ENCODE measurements at places on chromosomes 4 and X.
A peak's percentile ranks its signal among the peaks of the same experiment; 100 is the strongest.

DNA sequence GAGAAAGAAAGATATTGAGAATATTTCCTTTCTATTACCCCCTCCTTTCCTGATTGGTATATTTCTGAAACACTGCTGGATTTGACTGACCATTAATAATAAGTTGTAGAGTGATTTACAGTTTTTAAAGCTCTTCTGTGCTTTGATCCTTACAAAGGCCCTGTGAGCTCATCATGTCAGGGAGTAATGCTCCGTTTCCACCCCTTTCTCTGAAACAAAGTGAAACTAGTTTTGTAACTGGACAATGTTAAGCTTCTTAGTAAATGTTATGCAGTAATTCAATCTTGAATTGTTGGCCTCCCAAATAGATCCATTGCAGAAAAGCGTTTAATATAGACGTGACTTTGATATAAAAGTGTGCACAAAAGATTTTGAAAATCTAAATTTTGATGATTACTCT, 190.1 kb upstream of the GNPDA2 start:
- no peak for DNase-seq

- no peak for DNase-seq
These were observed 40.8 kb downstream of the EVC start for GRCh38 chr4:5751666-5752375.

GRCh38 chr4:172898715-172899114, 269.9 kb upstream of the GALNT7 start:
- no peak for DNase-seq

DNA sequence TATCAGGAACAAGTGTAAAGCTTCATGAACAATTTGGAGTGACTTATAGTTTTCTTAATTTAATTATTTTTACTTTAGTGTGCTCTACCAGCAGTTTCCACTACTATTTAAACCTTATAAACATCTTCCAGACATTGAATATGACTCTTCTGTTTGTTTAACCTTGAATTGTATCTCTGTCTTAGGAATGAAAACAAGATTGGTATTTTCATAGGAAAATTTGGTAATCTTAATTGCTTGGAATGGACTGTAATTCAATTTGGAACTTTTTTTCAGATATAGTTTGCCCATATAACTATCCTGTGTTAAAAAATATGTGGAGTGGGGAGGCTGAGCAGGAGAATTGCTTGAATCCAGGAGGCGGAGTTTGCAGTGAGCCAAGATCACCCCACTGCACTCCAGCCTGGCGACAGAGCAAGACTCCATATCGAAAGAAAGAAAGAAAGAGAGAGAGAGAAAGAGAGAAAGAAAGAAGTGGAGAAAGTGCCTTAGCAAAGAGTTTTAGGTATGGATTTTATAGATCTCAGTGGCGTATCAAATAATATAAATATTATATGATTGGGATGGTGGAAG, 242.4 kb downstream of the BMPR1B start:
- no peak for DNase-seq

DNA sequence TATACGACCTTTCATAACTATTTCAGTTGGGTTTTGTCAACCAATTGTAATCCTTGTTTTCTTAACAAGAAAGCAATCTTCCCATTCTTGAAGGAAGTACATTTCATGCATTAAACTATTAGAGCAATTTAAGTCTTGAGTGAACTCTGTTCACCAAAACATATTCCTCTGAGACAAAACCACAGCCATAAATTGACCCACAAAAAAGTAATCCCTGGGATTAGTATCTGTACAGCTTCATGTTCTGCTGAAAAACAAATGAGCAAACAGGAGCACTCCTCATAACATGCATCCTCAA, 207.0 kb upstream of the PDE5A start:
- DNase-seq, result no peak

DNA sequence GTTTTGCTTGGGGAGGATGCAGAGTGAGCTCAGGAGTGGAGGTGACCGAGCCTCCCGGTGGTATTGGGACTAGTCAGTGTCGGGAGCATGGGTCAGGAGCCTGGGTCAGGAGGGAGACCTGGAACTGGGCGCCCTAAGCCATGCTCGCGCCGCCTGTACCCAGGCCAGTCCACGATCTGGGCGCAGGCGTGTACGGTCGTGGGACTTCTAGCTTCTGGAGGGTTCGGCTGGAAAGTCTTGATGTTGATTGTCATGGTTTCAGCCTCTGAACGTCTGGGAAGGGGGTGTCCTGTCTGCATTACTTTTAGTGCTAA, 244 bp downstream of the EIF2S3 start:
- DNase-seq, result no peak

DNA sequence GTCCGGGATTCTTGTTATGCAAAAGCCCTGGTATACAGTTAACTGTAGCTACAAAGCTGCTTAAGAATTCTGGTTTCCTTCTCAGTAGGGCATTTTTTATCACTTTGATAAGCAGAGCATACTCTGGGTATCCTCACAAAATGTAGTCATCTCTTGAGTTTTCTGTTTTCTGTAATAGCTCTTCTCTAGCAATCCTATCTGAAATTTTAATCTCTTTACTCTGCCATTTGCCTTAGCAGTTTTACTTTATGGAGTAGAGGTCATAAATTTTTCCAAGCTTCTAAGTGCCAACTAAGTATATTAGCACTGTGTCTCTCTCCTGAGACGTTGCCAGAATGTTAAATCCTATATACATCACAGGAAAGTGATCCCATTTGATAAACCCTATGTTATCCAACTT, 28.0 kb upstream of the BANK1 start:
- DNase-seq, result no peak

- DNase-seq, result peak; percentile 55
These were observed 5.1 kb downstream of the USP27X start for GRCh38 chrX:49884290-49884862.

All from activated naive CD4-positive, alpha-beta T cell treated with anti-CD3 and anti-CD28 coated beads, Interleukin-2, amount 50 U/mL, for 16 hours (primary cell).